ENCODE measurements at places on chromosomes 16 and 17. TPM values are rescaled to one million over a fixed set of nuclear protein-coding genes. Genes with fewer than 3 reads are reported as not detected.

The RHBDL1 gene
- 0.43 TPM for total RNA-seq

The PRR29 gene
- 0.14 TPM for total RNA-seq

The SDK2 gene
- 0.07 TPM for total RNA-seq

The MC1R gene
- 3.5 TPM for total RNA-seq

The DNAAF1 gene
- total RNA-seq, result not detected

The IRX3 gene
- total RNA-seq, result 28.7 TPM

The CSH2 gene
- not detected for total RNA-seq

The CD300C gene
- 0.06 TPM for total RNA-seq

The TMEM100 gene
- not detected for total RNA-seq

The TP53TG3 gene
- not detected for total RNA-seq

The CTRB2 gene
- not detected for total RNA-seq

The HBQ1 gene
- 1.5 TPM for total RNA-seq

Data from epithelial cell of proximal tubule (primary cell).